HCT116 (cell line): ENCODE measurements at places on chromosomes 16 and 17. TPM values are rescaled to one million over a fixed set of nuclear protein-coding genes. Genes with fewer than 3 reads are reported as not detected.

The FUS gene
- 522 TPM for total RNA-seq

The DPEP3 gene
- total RNA-seq: not detected

The SMARCD2 gene
- 168 TPM for total RNA-seq

The RHBDL1 gene
- total RNA-seq: 12.7 TPM

The CPHXL gene
- not detected for total RNA-seq

DNA sequence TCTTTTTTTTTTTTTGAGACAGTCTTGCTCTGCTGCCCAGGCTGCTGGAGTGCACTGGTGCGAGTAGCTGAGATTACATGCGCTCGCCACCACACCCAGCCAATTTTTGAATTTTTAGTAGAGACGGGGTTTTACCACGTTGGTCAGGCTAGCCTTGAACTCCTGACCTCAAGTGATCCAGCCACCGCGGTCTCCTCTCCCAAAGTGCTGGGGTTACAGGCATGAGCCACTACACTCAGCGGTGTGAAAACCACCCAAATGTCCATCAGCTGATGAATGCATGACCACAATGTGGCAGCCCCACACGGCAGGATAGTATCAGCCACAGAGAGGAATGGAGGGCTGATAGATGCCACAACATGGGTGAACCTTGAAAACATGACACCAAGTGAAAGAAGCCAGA lies 2.1 kb downstream of the P2RX5 start:
- no peak overlapping the region for H3K4me3 ChIP-seq
- H3K4me1 ChIP-seq: peaks cover 11% of the 10 kb centered on the region
- DNase-seq: no peak
- H3K27me3 ChIP-seq: no peaks in the 10 kb centered on the region
- no peaks in the 10 kb centered on the region for H3K36me3 ChIP-seq

DNA sequence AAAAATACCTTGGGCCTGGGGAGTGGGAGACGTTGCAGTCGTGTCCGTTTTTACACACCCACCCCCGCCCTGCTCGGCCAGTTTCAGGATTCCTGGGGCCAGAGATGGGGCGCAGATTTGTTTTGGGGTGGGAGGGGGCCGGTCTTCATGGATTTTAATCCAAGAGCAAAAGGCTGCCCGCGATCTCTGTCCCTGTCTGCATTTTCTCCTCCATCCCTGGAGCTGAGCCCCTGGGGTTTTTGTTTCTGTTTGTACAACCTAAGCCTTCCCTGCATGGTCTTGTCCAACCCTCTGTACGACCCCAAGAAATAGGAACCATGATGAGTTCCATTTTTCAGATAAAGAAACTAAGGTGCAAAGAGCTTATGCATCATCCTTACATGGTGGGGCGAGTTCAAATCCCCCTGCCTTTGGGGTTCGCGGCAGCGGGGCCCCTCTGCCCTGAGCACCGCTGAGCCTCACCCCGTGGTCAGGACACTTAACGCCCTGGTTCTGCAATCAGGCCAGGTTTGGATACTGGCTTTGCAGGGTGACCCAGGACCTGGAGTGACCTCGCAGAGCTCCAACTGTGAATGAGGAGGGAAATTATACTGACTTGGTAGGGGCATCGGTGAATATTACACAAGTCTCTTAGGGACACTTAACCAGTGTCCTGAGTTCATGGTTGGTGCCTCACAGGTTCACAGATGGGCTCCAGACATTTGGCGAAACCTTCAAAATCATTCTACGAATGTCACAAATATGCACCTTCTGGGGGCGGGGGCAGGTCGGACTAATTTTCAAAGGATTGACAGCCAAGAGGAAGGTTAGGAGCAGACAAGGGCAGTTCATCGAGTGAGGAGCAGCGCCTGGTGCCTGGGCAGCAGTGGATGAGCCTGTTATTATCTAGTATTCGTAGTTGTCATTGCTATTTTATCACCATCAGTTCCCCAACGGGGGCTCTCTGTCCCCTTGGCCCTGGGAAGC lies 4.1 kb upstream of the FOXF1 start:
- no peak overlapping the region for H3K27ac ChIP-seq
- no peak overlapping the region for H3K4me3 ChIP-seq
- DNase-seq: no peak
- peaks cover 16% of the 10 kb centered on the region for H3K4me1 ChIP-seq

DNA sequence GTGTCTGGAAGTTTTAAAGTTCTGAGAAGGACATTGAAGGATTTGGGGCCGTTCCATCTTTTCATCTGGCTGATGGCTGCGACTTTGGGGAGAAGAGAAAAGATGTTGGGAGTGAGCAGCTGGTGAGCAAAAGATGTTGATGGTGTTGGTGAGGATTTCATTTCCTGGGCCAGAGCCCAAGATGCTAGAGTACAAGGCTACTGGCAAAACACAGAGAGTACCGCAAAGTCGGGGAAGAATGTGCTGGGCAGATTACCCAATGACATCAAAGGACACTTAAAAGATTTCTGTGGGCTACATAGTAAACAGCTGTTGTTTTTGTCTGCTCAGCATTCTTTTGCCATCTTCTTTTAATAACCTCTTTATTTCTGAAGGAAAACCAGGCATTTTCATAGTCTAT lies 49.4 kb upstream of the GAS7 start:
- H3K27ac ChIP-seq: no peak overlapping the region
- no peaks in the 10 kb centered on the region for H3K36me3 ChIP-seq
- no peak for DNase-seq

DNA sequence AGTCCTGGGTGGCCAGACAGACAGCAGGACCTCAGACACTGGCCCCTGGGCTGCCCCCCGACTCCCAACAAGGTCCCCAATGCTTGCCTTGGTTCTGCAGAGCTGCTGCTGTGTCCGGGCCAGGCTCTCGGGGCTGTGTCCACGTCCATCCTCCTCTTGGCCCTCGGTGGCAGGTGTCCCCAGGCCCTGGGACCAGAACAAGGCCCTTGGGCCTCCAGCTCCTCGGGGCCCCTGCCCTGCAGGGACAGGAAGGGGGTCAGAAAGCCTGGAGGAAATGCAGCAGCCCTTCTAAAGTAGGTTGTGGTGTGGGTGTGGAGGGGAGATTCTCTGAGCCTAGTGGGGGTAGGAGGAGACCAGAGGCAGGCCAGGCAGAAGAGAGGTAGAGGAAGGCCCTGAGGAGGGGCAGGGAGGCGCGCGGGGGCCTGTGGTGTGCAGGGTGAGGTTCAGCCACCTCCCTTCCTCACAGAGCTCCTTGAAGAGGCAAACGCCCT lies 2.5 kb upstream of the AXIN1 start:
- no peak overlapping the region for H3K4me3 ChIP-seq
- H3K27me3 ChIP-seq: no peaks in the 10 kb centered on the region
- 0 out of 2 replicates have a peak, but pooled peaks cover 2% of the 10 kb centered on the region for H3K4me1 ChIP-seq
- no peak for DNase-seq

DNA sequence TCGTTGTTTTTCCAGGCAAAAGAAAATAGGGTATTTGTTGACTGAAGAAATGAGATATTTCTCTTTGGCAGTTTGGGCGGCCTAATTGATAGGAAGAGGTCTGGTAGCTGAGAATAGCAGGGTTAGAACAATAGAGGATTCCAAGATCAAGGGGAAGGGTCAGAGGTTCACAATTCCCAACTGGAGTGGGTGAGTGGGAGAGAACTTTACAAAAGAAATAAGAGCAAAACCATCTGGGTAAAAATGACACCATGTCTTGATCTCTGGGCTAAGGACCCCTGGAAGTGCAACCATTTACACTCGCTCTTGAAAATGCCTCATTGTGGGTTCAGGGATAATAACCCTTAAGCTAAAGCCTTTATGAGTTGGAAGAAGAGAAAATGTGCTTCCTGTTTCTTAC lies 180.5 kb downstream of the CDH13 start:
- no peak overlapping the region for H3K27ac ChIP-seq
- H3K36me3 ChIP-seq: no peaks in the 10 kb centered on the region
- DNase-seq: no peak
